H9 (cell line): ENCODE measurements at places on chromosomes 11 and 22. TPM values are rescaled to one million over a fixed set of nuclear protein-coding genes. Genes with fewer than 3 reads are reported as not detected.

DNA sequence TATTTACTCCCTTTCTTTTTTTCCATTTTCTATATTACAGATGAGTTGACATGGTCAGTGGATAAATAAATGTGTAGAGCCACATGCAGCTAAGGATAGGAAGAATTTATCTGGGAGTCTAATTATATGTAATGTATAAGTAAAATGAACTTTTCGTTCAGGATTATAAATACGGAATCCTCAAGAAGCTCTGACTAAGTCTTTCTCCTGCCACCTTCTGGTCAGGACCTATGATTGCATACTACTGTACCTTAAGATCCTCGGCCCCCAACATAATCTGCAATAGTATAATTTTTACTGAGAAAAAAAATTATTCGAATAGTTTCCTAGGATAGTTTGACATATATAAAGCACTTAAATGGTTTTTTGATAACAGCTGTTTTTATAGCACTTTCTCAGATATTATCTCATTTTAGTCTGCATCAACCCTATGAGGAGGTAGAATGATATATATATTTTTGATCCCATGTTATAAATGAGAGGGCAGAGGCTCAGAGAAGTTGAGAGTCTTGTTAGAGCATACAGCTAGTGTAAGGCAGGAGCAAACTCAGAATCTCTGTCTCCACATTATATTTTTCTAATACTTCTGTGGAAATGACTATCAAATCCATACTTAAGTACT, 36.1 kb downstream of the CCDC90B start:
- no peaks in the 10 kb centered on the region for H3K27me3 ChIP-seq
- H3K27ac ChIP-seq, result no peak overlapping the region
- H3K4me3 ChIP-seq, result no peak overlapping the region
- no peaks in the 10 kb centered on the region for H3K4me1 ChIP-seq
- no peaks in the 10 kb centered on the region for H3K36me3 ChIP-seq

GRCh38 chr11:118090545-118091162, 3.9 kb upstream of the SMIM35 start:
- no peaks in the 10 kb centered on the region for H3K36me3 ChIP-seq
- no peaks in the 10 kb centered on the region; the same call in 1 of the 2 replicates for H3K27me3 ChIP-seq
- H3K4me3 ChIP-seq, result no peak overlapping the region
- DNase-seq, result no peak
- H3K27ac ChIP-seq, result no peak overlapping the region
- no peaks in the 10 kb centered on the region for H3K4me1 ChIP-seq

GRCh38 chr11:73233211-73233610, 15.1 kb downstream of the P2RY2 start:
- DNase-seq, result peak; percentile 9
- no peaks in the 10 kb centered on the region for H3K36me3 ChIP-seq
- H3K27me3 ChIP-seq, result no peaks in the 10 kb centered on the region
- H3K4me1 ChIP-seq, result peaks cover 9% of the 10 kb centered on the region; the same call in 1 of the 2 replicates

- no peaks in the 10 kb centered on the region for H3K27me3 ChIP-seq
- H3K4me1 ChIP-seq, result peaks cover 4% of the 10 kb centered on the region; the same call in 1 of the 2 replicates
- no peak overlapping the region for H3K4me3 ChIP-seq
- no peak for DNase-seq
- H3K36me3 ChIP-seq, result peaks cover 18% of the 10 kb centered on the region
- no peak overlapping the region for H3K27ac ChIP-seq
These were observed 37.0 kb upstream of the FBLN1 start for GRCh38 chr22:45465633-45466032.

DNA sequence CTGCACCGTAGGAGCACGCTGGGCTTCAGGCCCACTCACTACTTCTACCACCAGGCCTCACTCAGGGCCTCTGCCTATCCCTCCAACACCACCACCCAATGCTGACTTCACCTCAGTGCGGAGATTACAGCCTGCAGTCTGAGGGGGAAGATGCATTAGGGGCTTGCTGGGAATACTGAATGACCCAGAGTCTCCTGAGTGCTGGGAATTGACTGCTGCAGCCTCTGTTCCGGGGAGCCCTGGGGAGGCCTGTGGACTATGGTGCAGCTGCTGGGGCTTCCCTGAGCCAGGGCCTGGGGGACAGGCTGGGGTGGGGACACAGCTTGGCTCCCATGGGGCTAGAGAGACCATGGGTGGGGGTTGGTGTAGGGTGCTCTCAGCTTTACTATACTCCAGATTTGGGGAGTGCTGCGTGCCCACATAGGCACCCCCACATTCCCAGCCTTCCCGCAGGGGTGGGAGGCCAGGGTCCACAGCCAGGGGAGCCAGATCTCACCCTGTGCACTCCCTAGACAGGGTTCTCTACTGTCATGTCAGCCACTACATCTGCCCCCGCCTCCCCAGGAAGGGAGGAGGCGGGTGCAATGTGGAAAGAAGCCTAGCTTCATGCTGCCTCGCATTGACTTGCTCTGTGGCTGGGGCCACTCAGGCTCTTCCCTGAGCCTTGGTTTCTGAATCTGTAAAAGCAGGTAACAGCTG, 44.4 kb downstream of the GDPD5 start:
- DNase-seq, result no peak
- no peak overlapping the region for H3K4me3 ChIP-seq
- H3K4me1 ChIP-seq, result no peaks in the 10 kb centered on the region
- no peaks in the 10 kb centered on the region for H3K36me3 ChIP-seq
- H3K27me3 ChIP-seq, result no peaks in the 10 kb centered on the region

- no peaks in the 10 kb centered on the region; the same call in 1 of the 2 replicates for H3K27me3 ChIP-seq
- H3K27ac ChIP-seq, result no peak overlapping the region
- no peaks in the 10 kb centered on the region for H3K4me1 ChIP-seq
- H3K36me3 ChIP-seq, result peaks cover 4% of the 10 kb centered on the region; the same call in 2 of the 3 replicates
- peak overlapping the region; percentile 81 for H3K4me3 ChIP-seq
- DNase-seq, result no peak
These were observed 429 bp downstream of the VEGFB start for GRCh38 chr11:64234647-64235379.

GRCh38 chr22:44005524-44005923, 18.6 kb upstream of the PARVB start:
- no peaks in the 10 kb centered on the region for H3K27me3 ChIP-seq
- H3K27ac ChIP-seq, result no peak overlapping the region
- no peak overlapping the region for H3K4me3 ChIP-seq
- H3K36me3 ChIP-seq, result peaks cover 8% of the 10 kb centered on the region; the same call in 2 of the 3 replicates

DNA sequence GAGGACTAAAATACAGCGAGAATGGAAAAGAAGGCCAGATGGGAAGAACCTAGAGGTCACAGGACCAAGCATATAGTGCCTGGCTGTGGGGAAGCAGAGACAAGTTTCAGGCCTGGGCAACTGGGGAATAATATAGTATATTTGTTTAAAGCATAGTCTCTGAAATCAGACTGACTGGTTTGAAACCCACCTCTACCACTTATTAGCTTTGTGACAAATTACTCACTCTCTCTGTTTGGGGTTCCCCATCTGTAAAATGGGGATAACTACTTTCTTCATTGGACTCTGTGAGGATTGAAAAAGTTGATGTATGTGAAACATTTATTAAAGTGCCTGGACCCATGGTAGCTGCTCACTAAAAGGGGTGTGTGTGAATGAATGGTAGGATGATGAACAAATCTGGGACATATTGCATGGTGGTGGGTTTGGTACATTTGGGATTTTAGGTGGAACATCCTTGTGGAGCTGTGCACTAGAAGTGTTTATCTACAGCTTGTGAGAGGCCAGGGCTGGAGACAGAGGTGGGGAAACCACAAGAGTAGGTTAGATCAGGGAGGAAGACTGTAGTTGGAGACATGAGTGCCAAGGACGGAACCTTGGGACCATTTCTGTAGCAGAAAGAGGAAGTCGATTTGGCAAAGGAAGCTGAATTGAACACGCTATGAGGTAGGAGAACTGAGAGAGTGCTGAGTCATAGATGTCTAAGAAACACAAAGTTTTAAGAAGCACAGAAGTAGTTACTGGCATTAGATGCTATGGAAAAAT, 52.6 kb downstream of the SWAP70 start:
- peaks cover 41% of the 10 kb centered on the region for H3K36me3 ChIP-seq
- no peak for DNase-seq
- H3K4me1 ChIP-seq, result peaks cover 2% of the 10 kb centered on the region; the same call in 1 of the 2 replicates

DNA sequence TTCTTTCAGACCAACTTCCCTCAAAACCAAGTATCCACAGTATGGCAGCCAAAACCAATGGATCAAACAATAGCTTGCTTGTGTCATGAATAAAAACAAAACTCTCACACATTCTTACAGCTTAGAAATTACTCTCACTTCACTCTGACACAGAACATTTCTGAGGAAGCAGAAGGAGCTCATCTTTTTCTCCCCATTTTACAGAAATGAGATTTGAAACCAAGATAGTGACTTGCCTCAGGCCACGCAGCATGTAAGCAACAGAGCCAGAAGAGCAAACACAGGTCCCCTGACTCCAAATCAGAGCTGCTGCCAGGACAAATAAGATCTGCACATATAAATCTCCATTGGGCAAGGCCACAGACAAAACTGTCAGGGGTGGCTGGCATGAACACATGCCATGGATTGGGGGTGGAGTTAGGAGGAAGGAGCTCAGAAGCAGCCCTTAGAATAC, 64.8 kb downstream of the RAB30 start:
- H3K4me1 ChIP-seq, result no peaks in the 10 kb centered on the region; the same call in 1 of the 2 replicates
- H3K27ac ChIP-seq, result no peak overlapping the region

Gene APLNR
- total RNA-seq, result 0.37 and 0.39 TPM in 2 replicates

Gene KCTD14
- total RNA-seq, result 12.5 and 13.8 TPM in 2 replicates

Gene UPK3A
- total RNA-seq, result not detected in 2 replicates

DNA sequence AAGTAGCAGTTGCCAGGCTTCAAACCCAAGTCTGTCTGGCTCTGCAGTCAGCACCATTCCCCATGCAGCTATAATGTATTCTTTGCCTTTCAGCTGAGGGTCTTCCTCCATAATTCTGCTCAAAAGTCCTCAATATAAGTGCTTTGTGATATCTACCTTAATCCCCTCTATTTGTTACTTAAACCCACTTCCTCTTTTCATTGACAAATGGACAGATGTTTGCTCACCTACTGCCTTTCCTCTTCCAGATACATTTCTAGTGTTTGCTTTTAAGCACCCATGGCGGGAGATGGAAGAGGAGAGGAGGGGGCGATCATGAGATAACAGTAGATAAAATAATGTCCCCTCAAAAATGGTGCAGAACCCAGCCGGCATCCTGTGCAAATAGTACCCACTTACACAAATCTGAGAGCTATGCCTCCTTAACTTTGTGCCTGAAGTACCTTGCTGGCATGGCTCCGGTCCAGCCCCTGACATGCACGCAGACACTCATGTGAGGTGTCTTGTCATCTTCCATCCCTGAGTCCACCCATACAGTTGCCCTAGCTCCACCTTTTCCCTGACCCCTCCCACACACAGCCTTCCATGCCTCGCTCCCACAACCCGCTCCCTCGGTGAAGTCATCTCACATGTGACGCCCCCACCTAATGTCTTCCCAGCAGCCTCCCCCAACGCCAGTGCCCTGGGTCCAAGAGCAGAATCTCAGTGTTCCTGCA, 109.6 kb downstream of the TRIM29 start:
- no peaks in the 10 kb centered on the region for H3K36me3 ChIP-seq
- no peak overlapping the region for H3K27ac ChIP-seq
- H3K4me1 ChIP-seq, result peaks cover 5% of the 10 kb centered on the region; the same call in 1 of the 2 replicates
- peak; percentile 15 for DNase-seq
- no peak overlapping the region for H3K4me3 ChIP-seq
